ENCODE measurements at places on chromosomes 3 and 15.

- DNase-seq = no peak
Observed at GRCh38 chr3:57257678-57258077, 30.1 kb downstream of the APPL1 start.

DNA sequence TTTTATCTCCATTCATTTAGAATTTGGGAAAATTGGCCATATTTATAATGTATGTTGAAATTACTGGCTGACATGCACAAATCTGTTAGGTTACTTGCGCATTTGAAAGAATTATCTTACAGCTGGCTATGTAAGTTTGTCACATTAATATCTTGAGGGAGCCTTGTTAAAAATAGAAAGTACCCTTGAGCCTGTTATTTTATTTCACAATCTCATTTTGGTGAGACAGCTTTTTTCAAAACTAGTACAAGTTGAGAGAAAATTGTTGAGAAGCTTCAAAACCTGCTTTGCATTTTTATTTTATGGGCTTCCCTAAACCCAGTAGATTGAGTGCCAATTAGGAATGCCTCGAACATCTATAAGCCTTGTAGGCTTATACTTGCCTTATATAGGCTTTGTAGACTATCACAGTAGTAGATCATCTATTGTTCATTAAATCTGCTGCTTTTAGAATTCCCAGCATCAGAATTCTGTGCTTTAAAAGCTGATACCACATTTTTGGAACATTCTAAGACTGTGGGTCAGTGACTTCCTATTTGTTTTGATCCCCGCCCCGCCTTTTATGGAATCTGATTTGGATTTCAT is 6.3 kb downstream of the IDH3A start:
- no peak for DNase-seq

- no peak for DNase-seq
Observed at GRCh38 chr15:71776304-71776703, 34.0 kb upstream of the NR2E3 start.

DNA sequence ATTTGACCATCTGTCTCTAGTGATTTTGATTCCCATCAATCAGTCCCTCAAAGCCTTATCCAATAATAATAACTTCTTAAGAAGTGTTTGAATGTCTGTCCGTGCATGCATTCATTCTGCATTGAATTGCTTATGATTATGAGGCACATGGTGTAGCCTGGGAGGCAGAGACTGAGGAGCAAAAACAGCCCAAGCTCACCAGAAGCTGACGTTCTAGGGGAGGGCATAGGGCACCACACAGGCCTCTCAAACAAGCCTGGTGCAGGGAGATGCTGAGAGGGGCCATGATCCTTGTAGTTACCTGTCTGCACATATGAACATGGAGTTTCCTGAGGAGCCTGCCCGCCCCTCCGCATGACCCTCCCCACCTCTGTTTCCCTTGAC is 89.2 kb upstream of the POMGNT2 start:
- DNase-seq = no peak

DNA sequence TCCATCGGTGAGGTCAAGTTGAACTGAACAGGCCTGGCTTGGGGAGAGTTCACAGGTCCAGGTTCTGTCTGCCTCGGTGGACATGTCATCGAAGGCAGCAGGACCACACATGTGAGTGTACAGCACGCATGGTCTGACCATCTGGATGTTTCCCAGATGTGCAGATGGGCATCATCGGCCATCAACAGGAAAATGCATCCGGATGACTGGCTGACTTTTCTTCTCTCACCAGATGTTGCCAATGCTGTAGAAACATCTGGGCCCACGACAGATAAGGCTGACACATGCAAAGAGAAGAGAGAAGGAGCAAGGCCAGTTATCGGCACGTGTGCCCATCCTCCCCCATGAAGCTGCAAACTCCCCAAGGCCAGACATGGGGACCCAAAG is 45.1 kb downstream of the NOX5 start:
- DNase-seq = no peak

All from stimulated activated CD4-positive, alpha-beta T cell treated with anti-CD3 and anti-CD28 coated beads, Interleukin-2, amount 100 ng/mL, for 24 hours (primary cell).